ENCODE measurements at places on chromosomes 12 and 14.

DNA sequence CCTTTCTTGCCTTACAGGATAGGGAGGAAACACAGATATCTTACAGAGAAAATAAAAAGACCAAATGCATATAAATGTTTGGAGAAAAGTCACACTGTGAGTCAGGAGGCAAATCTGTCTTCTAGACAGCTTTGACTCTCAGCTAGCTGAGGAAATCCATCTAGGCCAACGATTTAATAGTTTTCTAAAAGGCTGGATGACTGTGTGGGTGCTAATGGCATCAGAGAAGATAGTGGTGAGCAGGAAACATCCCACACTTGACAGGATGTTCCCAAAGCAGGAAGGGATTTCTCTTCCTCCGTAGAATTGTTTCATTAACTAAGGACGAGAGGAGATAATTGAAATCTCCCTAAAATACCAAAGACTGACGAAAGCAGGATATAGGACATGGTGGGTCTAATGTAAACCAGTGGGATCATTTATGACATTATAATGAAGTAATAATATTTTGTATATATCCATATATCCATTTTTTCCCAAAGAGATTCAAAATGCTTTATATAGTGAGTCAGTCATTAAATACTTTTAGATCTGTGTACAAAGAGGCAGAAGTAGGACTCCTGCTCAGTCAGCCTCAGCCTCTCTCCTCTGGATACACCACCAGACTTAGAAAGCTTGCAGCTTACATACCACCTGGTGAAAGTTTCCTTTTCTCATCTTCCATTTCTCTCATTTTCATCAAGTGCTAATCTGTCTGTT, 44.3 kb upstream of the PSMA6 start:
- no peak for DNase-seq

- no peak for DNase-seq
These were observed 67.9 kb upstream of the ATF1 start for GRCh38 chr12:50695961-50696360.

DNA sequence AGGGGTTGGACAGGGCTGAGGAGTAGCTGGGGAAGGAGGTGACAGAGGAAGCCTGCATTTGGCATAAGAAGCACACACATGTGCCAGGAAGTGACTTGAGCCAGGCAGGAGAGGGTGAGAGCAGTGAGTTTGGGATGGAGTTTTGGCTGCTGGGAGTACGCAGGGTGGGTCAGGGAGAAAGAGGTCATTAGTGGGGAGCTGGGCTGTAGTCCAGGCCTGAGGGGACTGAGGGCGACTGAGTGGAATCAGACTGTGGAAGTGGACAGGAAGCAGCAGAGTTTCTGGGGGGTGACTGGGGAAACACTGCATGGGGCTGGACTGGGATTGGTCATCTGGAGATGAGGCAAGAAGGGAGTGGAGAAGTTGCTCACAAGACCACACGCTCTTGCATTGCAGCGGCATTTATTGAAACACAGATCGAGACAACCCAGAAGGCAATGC, 7.6 kb downstream of the KRT85 start:
- DNase-seq = no peak

DNA sequence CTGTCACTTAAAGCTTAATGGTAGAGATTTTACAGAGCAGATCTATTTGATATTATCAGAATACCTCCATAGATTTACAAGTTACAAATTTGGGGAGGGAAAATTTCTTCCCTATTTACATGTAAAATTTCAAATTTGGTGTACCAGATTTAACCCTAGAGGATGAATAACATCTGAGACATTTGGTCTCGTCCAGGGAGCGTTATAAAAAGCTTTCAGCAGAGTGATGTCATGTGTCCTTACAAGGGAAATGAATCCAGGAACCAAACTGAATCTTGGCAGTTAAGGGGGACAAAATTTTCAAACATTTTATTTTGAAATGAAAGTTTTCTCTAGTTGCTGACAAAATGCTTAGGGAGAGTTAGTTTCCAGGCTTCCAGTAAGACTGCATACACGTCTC, 4.5 kb upstream of the CDK17 start:
- no peak for DNase-seq

GRCh38 chr12:66345956-66346355, 43.7 kb downstream of the HELB start:
- no peak for DNase-seq

GRCh38 chr14:88496414-88496813, 58.4 kb downstream of the PTPN21 start:
- no peak for DNase-seq

- no peak for DNase-seq
These were observed 389.2 kb downstream of the RAD51B start for GRCh38 chr14:68208626-68209317.

DNA sequence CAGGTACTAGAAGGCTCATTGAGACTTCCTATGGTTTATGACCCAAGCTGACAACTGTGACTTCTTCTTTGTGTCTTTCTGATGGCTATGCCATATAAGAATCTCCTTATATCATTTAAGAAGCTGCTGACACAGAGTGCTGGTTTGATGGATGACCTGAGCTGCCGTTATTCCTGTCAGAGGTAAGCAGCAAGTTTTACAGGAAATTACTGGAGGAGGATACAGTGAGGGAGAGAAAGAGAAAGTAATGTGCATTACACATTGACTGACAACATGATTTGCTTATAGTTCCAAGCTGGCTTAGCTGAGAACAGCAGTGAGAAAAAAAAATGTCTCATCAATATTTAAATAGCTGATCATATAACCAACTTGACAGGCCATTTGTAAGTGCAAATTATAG, 981.4 kb downstream of the FSCB start:
- no peak for DNase-seq

- DNase-seq = no peak
These were observed 34.5 kb downstream of the RTN1 start for GRCh38 chr14:59836116-59836515.

All from GM06990 (cell line).